ENCODE measurements at places on chromosomes 2 and 18.

GRCh38 chr2:26299471-26300101 lies 46.4 kb upstream of the SELENOI start:
- no peak for DNase-seq

GRCh38 chr2:74730530-74730929 lies 76.5 kb downstream of the SEMA4F start:
- no peak for DNase-seq

DNA sequence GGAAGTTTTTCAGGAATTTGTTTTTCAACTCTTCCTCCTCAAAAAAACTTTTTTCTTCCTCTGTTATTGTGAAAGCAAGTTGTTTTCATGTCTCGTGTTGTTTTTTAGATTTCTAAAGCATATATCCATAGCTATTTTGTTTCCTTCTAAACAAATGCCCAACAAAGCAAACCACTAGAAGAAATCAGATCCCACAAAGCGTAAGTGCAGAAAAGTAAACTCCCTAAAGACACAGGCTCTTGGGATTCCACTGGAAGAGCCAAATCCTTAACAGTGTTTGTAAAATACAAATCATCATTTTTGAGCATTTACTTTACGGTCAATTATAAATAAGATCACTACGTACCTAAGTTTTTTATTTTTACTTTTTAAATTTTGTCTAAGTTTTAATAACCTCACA lies 21.7 kb upstream of the RIF1 start:
- no peak for DNase-seq

DNA sequence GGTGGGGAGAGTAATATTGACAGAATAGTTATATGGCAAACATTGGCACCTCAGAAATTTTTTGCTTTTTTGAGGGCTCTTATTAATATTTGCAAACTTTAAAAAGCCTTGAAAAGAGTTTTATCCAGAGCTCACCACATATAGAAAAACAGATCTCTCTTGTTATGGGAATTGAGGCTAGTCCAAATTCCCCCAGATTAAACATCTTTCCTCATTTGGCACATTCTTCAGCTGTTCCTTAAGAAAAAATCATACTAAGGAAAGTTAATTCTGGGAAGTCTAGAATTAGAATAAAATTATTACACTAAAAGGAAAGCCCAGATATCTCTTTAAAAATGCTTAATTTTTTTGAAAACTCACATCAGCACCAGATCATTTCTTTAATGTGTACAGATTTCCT lies 5.6 kb downstream of the TFPI start:
- no peak for DNase-seq

GRCh38 chr2:69251943-69252342 lies 135.1 kb downstream of the GFPT1 start:
- DNase-seq: no peak

- DNase-seq: no peak
Measured at GRCh38 chr2:218755198-218755566, 26.8 kb upstream of the CYP27A1 start.

GRCh38 chr18:5720132-5720531 lies 175.2 kb downstream of the TMEM200C start:
- DNase-seq: no peak

Measured in NCI-H1436 (cell line).